Right renal cortex interstitium (tissue), 3 donors: ENCODE measurements at places on chromosomes 4 and X.

GRCh38 chr4:4446434-4446833 lies 59.5 kb downstream of the NSG1 start:
- DNase-seq: no peak

DNA sequence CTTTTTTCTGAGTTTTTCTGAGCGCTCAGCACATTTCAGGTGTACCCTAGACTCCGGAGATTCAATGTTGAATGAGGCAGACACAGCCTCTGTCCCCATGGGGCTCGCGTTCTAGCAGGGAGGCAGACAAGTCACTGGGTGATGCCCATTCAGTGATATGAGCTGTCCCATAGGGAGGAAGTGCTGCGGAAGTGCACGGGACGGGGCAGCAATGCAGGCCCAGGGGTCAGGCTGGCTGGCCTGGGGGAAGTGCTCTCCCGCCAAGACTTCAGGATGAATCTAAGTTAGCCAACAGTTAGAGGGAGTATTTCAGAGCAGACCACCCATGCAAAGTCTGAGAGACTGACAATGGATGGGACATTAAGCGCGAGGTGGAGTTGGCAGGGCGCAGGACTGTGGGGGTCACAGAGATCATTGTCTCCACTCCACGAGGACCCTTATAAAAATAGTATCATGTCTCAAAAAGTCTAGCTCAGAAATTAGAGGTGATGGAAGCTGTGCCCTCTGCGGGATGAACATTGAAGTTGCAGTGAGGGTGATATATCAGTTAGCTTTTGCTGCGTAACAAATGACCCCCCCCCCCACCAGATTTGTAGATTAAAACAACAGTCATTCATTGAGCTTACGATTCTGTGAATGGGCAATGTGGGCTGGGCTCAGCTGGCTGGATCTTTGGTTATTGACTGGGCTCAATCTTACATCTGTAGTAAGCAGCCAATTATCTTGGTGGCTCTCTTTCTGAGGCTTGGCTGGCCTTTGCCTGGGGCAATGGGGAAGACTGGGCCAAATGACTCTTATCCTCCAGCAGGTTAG lies 16.4 kb downstream of the PSAPL1 start:
- DNase-seq: no peak

DNA sequence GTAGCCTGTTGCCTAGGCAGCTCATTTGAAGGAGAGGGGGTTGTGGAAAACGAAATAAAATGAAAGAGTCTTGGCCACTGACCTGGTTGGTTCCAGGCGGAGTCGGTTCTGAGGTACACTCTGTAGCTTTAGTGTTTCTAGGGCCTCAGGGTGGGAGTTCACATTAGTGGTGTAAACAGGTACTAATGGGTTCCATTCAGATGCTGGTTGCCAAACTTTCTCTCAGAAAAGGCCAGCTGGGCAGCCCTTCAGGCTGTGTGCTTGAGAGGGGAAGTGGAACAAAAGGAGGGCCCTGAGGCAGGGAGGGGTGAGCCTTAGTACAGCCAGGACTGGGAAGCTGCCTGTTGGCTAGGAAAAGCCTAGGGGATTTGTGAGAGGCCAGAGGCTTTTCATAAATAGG lies 24.8 kb downstream of the NHSL2 start:
- no peak for DNase-seq

- DNase-seq: no peak
These were observed 26.1 kb downstream of the ZBTB49 start for GRCh38 chr4:4316150-4316495.

DNA sequence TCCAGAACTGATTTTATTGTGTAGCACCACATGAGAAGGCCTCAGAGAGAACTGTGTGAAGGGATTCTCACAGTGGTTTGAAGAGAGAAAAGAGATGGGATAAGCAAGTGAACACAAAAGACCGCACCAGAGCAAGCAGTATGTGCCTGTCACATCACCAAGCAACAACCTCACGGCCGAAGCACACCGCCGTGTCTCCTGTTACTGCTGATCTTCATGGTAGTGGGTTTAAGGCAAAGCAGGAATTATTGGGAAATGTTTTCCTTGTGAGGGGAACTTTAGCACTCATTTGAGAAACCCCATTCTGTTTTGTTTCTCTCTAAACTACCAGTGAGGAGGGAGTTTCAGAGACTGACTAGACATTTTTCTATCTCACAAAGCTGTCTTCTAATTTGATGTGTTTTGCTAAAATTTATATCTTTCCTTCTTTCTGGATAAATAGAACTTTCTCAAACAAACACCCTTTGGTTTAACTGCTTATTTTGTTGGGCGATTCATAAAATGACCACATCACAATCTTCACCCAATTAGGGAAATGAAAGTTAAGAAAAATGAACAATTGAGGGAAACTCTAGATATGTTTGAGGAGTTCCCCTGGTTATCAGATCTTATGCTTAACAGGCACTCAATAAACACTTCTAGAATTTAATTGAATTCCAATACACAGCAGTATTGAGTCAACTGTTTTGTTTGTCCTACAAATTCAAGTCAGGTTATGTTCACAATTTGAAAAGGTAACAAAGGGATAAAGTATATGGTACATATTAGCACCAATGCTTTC lies 16.5 kb downstream of the SH3KBP1 start:
- no peak for DNase-seq

DNA sequence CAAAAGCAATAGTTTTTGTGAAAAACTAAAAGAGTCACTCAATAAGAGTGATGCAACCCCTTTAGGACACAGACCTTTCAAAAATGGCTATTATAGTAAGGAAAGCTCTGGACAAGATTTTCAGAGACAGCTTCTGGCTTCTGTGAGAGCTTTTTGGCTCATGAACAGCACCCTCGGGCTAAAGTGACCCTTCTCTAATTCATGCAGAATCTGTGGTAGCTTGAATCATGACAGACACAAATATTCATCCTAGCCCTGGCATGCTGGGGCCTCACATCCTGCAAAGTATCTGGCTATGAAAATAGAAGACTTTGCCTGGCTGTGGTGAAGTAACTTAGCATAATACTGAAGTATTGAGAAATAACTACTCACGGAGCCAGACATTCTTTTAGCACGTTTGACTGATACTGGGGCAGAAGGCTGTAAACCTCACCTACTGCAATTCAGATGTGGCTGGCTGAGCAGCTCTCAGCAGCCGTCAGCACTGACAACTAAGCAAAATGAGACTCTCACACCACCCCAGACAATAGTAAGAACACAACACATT lies 327.3 kb downstream of the MAPK10 start:
- DNase-seq: no peak

GRCh38 chrX:150934453-150934852 lies 36.0 kb upstream of the CD99L2 start:
- DNase-seq: no peak

- DNase-seq: no peak
These were observed 27.1 kb upstream of the MAPK10 start for GRCh38 chr4:86386817-86387415.

DNA sequence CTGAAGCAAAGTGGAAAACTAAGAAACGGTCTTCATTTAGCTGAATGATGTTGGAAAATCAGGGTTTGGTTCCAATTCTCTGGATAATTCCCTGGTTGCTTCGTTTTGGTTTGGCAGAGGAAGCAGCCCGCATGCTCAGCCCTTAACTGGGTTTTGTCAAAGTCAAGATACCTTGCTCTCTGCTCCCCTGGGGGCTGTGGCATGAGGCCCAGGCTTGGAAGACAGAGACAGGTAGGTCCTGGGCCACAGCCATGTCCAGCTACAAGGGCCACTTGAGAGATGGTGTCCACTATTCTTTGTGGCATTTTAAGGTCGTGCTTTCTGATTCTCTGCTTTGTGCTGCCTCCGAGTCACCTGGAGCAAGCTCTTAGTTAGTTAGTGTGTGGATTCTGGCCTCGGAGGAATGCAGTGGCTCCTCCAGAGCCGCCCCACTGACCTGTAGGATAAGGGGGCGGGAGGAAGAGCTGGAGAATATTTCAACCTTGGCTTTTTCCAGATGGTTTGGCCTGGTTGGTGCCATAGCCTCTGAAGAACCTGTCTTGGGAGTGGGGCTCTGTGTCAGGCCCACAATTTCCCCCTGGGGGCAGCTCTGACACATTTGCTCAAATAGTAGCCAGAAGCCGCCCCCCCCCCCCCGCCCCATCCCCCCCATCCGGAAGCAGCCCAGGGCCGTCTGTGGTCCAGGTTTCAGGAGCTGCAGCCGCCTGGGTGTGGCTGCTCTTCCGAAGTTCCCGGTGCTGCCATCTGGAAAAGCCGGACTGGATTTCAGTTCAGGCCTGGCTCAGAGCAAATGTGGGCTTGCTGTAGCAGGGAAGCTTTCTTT lies 147.1 kb downstream of the NHS start:
- DNase-seq: no peak

DNA sequence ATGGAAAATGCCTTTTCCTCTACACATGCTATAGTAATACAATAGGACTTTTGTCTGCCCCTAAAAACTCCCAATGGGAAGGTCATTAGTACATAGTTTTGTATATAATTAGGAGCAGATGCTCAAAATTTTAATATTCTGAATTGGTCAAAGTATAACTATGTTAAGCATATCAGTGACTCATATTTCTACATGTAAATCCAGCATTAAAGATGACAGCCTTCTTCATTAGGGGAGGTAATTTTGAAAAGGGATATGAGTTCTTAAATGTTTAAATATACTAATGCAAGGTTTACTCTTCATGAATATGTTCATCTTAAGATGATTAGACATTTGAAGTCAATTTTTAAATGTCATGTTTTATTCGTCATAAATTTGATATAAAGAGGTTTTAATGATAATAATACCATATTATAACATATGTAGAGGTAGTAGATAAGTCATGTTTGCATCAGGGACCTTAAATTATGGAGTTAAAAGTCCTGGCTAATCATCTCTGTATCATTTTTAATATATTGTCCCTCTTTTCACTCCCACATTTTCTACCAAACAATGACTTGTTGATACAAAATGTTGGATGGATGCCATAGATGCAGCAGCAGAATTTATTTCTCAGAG lies 218.8 kb downstream of the STPG2 start:
- DNase-seq: no peak

GRCh38 chrX:65392284-65392683 lies 142.3 kb downstream of the LAS1L start:
- no peak for DNase-seq

GRCh38 chr4:15682242-15683142 lies 865 bp downstream of the FAM200B start:
- DNase-seq: no peak

DNA sequence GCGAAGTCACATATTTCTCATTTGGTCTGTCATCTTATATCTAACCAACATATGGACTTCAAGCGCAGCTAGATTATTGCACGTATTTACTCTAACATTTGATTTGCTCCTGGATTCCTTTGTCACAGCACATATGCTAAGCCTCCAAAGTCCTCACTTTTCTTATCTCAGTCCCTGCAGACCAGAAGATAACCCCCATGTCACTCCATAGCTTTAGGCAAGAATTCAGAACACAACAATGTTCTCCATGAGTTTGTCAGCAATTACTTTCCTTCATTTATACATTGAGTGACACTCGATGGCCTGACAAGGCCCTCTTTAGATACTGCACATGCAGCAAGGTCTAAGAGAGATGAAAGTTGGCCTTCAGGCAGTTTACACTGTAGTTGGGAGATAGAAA lies 4.8 kb upstream of the STATH start:
- DNase-seq: no peak

DNA sequence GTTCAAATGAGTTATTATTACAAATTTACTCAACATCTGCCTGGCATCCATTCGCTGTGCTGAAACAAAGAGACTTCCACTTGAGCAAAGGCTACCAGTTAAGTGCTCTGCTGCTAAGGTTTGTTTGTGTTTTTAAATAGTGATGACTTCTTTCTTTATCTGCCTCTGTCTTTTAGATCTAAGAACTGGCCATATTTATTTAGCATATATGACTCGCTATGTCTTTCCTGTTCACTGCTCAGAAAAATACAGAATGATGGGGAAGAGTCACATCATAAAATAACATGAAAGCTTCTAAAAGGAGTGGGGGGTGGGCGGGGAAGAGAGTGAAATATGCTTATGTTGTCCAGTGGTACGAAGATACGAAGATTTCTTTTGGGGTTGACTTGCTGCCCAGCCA lies 322.2 kb downstream of the GPAT3 start:
- DNase-seq: no peak

DNA sequence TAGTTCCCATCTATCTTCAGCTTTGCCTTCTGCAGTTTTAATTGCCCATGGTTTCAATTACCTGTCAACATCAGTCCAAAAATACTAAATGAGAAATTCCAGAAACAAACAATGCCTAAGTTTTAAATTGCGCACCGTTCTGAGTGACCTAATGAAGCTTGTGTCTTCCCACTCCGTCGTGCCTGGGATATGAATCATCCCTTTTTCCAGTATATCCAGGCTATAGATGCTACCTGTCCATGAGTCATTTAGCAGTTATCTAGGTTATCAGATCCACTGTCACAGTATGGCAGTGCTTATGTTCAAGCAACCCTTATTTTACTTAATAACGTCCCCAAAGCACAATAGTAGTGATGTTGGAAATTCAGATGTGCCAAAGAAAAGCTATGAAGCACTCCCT lies 363.6 kb upstream of the FAM241A start:
- no peak for DNase-seq

GRCh38 chr4:144787365-144788258 lies 141.7 kb downstream of the HHIP start:
- DNase-seq: no peak

GRCh38 chr4:110062166-110062565 lies 136.2 kb downstream of the ELOVL6 start:
- DNase-seq: no peak

DNA sequence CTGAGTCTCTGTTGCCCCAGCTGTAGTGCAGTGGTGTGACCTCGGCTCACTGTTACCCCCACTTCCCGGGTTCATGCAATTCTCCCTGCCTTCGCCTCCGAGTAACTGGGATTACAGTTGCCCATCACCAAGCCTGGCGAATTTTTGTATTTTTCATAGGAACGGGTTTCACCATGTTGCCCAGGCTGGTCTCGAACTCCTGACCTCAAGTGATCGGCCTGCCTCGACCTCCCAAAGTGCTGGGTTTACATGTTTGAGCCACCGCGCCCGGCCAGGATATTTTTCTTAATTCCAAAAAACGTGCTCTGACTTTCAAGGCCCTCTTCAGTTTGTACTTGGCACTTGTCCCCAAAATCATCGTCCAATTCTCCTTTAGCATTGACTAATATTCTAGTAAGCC lies 129.2 kb upstream of the EPHA5 start:
- DNase-seq: no peak

GRCh38 chr4:20119141-20119540 lies 132.6 kb upstream of the SLIT2 start:
- DNase-seq: no peak

DNA sequence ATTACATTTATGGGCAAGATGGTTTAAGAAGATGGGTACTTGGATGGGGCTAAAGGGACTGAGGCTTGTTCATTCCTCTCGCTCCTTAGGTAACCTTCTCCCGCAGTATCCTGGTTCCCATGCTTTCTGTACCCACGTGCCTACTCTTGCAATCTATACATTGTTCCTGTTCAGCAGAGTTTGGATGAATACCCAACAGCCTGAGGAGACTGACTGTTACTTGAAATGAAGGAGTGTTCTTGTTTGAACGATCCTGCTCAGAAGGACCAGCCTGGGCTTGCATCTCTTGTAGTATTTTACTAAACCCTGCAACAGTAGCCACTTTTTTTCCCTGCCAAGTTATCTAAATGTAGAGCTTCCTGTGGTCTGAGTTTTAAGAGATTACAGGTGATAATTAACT lies 33.7 kb upstream of the ADH6 start:
- no peak for DNase-seq

- no peak for DNase-seq
These were observed 45.9 kb upstream of the F9 start for GRCh38 chrX:139484591-139484990.

- no peak for DNase-seq
These were observed 34.7 kb upstream of the NEUROG2 start for GRCh38 chr4:112550728-112551127.

- no peak for DNase-seq
These were observed 33.2 kb upstream of the SLC9A7 start for GRCh38 chrX:46791927-46792809.
